ENCODE measurements at places on chromosomes 11 and 22.

DNA sequence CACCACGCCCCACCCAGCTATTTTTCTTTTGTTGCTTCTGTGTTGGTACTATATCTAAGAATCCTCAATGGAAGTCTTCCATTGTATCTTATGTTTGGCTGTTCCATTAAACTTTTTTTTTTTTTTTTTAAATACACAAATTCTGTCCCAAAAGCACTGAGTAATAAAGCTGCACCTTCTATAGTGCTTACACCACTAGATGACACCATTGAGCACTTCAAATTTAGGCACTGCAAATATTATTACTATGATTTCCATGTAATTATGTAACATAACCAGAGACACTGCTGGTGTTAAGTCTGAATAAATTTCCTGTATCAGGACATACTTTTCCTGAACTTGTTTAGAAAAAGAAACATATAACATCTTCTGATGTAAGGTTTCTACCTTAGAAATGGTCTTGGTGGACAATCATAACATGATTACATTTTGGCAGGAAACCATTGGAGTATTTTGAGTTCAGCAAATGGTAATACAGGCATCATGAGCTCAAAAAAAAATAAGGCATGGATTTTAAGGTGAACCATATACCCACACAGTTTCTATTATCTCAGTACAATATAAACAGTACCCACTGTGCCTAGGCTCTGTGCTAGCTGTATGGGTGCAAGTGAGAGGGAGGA lies 110.5 kb downstream of the ATG16L2 start:
- no peak for DNase-seq

DNA sequence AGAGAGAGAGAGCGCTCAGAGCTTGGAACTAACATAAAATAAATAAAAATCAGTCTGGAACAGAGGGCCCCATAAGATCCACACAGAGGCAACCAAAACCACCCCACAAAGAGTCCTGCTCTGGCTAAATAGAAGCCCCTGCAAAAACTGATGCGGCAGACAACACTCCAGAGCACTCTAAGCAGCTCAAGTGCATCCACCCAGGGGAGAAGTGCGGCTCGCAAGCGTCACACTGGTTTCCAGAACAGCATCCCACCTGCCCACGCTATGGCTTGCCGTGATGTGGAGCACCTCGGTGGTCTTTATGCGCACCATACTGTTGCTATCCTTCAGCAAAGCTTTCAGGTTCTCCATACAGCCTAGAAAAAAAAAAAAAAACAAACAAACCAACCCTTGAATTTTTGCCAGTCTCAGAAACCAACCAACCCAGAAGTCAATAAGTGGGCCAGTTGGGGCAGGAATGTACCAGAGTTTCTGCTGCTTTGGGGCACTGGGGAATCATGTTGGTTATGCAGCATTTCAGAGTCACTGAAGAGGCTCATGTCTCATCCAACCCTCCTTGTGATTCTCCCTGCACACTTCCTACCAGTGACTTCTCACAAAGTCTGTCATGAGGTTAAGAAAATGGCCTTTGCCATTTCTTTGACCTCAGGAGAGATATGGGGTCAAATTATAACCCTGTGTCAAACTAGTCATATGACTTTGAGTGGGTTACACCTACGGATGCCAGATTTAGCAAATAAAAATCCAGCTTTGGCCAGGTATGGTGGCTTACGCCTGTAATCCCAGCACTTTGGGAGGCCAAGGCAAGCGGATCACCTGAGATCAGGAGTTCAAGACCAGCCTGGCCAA lies 3.0 kb downstream of the RSPH14 start:
- no peak for DNase-seq

- DNase-seq, result no peak
These were observed 773 bp upstream of the PATL1 start for GRCh38 chr11:59669611-59670009.

DNA sequence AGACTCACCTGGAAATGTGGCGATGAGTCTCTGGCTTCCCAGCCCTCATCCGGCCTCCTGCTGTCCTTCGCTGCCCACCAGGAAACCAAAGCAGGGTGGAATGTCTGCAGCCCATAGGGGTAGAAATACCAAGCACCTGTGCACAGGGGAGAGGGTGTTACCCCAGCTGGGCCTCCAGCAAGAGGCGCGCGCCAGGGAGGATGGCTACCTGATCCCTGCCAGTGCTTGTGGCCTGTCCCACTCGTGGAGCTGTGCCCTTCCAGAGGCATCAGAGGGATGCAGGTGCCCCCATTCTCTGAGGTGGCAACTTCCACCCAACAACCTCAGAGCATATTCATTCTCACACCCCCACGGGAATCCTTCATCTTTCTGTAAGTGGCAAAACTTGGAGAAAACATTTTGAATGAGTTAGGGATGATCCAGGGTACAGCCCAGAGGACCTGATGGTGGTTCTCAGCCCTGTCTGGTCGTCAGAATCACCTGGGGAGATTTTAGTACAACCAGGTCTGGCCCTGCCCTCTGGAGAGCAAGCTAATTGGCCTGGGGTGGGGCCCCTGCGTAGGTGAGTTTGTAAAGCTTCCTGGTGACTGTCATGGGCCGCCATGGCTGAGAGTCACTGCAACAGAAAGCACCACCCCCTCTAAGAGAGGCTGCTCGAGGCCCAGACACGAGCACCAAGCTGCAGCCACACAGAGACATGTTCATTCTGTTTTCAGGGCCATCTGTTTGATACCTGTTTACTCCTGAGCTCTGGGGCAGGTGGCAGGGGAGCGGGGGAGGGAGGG lies 9.9 kb downstream of the SUN2 start:
- no peak for DNase-seq

GRCh38 chr11:111886844-111887243 lies 7.5 kb downstream of the CFAP68 start:
- DNase-seq, result no peak

DNA sequence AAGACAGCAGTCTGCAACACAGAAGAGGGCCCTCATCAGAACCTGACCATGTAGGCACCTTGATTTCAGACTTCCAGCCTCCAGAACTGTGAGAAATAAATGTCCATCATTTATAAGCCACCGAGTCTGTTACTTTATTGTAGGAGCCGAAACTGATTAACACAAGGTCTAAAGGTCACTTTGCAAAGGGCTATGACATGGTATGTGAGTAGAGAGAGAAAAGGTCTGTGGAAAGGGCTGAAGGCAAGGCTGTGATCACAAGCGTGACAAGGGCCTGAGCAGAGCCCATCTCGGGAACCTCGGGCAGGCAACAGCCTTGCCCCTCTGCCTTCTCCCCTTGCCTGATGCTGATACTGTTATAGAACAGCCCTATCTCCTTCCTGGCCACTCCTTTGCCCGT lies 73.4 kb upstream of the TEAD1 start:
- DNase-seq, result no peak

DNA sequence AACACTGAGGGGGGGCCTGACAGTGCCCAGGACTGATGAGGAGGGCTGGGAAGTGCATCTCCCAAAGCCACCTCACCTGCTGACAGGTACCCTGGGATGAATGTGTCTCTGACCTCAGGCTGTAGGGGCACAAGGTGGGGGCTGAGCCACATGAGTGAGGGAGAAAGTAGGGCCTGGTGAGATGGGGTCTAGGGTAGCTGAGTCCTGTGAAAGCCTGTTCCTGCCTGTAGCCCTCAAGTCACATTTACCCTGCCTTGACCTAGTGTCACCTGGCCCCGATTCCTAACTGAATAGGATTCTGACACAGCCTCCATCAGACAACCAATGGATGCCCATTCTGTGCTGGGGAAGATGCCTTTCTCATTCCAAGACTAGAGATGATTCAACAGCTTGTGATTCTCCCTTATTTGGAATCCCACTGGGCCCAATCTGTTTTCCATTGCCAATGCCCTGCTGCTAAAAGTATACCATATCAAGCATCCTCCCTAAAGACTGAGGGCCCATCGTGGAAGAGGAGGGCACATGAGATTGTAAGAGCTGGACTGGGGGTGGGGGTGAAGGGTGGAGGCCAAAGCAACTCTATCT lies 11.1 kb upstream of the RFPL1 start:
- DNase-seq, result no peak

DNA sequence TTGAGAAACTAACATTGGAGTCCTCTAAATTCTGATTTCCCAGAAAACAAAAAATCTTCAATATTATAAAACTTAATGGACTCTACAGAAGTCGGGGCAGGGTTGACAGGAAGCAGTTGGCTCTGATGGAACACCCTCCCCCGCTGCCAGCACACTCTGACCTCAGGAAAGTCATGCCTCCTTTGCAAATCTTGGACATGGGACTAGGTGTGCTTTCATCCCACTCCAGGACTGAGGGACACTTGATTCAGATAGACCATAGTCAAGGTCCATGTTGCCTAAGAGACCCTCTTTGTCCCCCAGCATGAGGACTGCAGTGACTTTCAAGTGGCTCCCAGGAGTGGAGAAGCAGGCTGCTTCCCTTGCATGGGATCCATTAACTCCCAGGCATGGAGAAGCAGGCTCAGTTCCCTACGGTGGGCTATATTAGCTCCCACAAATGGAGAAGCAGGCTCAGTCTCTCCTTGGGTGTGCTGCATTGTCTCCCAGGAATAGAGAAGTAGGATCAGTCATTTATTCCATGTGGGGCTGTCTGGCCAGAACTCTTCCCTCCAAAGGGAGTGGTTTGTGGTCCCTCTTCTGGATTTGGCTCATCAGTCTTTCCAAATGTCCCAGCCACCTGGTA lies 38.3 kb downstream of the C22orf31 start:
- DNase-seq, result no peak

GRCh38 chr11:128195756-128196155 lies 391.6 kb downstream of the ETS1 start:
- DNase-seq, result no peak

DNA sequence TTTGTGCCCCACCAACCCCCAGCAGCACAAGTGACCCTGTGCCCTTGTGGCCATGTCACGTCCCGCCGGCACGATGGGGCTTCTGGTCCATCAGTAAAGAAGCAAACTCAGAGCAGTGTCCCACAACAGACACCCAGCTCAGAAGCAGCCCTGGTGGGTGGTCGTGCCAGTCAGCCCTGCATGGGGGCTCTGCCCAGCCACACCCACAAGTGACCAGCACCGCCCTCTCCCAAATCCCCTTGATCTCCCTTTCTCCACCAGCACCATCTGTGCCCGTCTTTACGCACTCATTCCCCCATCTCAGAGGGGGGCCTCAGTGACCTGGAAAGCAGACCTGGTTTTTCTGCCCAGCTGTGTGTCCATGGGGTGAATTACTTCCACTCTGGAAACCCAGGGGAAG lies 149.1 kb downstream of the DSCAML1 start:
- no peak for DNase-seq

- no peak for DNase-seq
These were observed 119.1 kb downstream of the RRM1 start for GRCh38 chr11:4213746-4214145.

DNA sequence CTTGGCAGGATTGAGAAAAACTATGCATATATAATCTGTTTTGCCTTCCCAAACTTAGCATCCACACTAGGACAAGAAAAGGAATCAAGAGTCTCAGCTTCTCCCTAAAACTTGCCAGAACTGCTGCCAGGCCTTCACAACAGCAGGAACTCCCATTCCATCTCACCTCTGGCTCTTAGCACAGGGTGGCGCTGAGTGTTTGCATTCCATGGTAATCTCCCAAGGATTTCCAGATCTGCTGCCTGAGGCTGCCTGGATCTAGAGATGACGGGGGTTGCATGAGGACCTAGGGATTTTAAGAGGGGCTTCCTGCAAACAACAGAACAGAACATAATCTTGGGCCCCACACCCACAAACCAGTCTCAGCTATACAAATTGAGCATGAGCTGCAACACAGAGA lies 87.1 kb upstream of the OPCML start:
- DNase-seq, result no peak

GRCh38 chr22:48797731-48798130 lies 1029.9 kb downstream of the BRD1 start:
- DNase-seq, result no peak

- DNase-seq, result no peak
These were observed 207.0 kb downstream of the BRD1 start for GRCh38 chr22:49620666-49621065.

- peak; percentile 78 for DNase-seq
These were observed 3.0 kb upstream of the MYBPC3 start for GRCh38 chr11:47355283-47356128.

DNA sequence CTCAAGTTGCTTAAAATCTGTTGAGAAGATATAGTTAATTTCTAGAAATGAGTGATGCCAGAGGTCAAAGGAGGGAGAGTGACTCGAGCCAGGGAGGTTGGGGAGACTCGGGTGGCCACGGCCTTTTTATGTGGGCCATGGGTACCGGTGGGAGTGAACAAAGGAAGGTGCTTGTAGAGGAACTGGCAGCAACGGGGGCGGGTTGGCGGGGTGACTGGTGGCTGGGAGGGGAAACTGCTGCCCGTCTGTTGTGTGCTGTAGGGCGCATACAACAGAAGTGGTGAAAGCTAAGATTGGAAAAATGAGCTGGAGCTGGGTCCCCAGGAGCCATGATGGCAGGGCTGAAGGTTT lies 5.4 kb downstream of the DAGLA start:
- peak; percentile 40 for DNase-seq

- no peak for DNase-seq
These were observed 6.6 kb upstream of the TEAD1 start for GRCh38 chr11:12667646-12668045.

DNA sequence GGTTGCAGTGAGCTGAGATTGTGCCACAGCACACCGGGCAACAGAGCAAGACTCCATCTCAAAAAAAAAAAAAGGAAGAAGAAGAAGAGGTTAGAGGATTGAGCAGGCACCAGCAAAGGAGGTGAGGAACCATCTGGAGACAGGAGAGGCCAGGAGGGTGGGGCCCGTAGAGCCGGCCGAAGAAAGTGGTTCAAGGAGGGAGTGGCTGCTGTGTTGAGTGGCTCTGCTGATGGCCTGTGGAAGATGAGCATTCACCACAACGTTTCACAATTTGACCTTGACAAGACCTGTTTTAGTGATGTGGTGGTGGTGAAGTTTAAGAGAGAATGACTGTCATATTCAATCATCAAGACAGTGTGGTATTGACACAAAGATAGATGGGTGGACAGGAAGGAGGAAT lies 6.8 kb upstream of the CTSD start:
- DNase-seq, result no peak

- no peak for DNase-seq
These were observed 334 bp downstream of the CADM1 start for GRCh38 chr11:115503886-115504275.

GRCh38 chr11:111391328-111392124 lies 12.5 kb upstream of the POU2AF1 start:
- DNase-seq, result no peak

DNA sequence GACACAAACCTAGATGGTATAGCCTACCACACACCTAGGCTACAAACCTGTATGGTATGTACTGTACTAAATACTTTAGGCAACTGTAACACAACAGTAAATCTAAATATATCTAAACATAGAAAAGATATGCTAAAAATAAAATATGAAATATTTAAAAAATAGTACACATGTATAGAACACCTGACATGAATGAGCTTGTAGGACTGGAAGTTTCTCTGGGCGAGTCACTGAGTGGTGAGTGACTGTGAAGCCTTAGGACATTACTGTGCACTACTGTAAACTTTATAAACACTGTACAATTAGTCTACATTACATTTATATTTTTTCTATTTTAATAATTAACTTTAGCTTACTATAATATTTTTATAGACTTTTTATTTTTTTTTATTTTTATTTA lies 1301.3 kb downstream of the FAM181B start:
- DNase-seq, result no peak
